Activated CD4-positive, CD25-positive, alpha-beta regulatory T cell treated with anti-CD3 and anti-CD28 coated beads, Interleukin-2, amount 50 U/mL, for 16 hours (primary cell): ENCODE measurements at places on chromosomes 3 and 15.

- DNase-seq, result no peak
Measured at GRCh38 chr3:185843126-185843525, 18.3 kb upstream of the IGF2BP2 start.

DNA sequence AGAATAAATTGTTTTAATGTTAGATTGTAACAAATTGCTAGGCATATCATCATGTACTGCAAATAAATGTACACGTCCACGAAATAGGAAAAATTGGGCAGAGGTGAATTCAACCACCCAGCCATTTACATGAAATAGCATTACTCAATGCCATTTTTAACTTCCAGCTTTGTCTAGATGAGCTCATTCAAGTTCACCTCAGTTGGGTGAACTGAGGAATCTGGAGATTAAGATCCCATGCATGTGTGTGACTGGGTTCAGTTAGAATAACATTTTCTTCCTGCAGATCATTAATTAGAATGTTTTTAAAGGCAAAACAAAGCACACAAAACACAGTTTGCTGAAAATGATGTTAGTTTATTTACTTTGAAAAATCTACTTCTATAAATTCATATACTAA, 767.8 kb upstream of the GOLIM4 start:
- no peak for DNase-seq

GRCh38 chr15:19992428-19992827, 549.2 kb downstream of the GOLGA6L6 start:
- DNase-seq, result no peak

- DNase-seq, result no peak
Measured at GRCh38 chr3:189890496-189890895, 230.2 kb downstream of the P3H2 start.

DNA sequence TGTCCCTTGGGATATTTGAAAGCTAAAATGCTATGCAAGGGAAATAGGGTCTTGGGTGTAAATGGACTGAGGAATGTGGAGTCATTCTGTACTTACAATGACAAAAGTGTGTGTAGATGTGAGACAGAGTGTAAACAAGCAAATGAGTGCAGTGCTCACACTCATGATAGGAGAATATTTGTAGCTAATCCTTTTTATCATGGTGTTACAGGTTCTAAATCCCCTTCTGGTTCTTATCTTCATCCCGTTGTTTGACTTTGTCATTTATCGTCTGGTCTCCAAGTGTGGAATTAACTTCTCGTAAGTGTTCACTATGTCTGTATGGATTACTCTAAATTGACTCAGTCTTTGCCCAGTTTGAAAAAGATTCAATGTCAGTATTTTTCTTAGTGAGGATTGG, 30.5 kb downstream of the SLC15A2 start:
- DNase-seq, result no peak

DNA sequence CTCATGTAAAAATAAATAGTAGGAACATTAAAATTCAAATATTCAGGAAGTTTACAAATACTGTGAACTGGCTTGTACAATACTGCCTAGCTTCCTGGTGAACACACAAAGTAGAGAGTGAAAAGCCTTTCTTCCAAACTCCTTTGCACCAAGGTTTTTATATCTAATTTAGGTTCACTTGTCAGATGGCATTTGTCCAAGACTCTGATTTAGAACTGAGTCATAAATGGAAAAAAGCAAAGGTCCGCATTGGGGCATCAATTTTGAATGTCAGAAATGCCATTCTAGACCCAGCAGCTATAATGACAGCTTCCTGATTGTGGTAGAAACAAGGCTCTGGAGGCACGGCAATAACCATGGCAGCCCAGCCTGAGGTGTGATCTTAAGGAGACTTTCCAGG, 160.7 kb downstream of the PDE8A start:
- no peak for DNase-seq

GRCh38 chr3:129688271-129688895, 81.9 kb upstream of the PLXND1 start:
- no peak for DNase-seq

DNA sequence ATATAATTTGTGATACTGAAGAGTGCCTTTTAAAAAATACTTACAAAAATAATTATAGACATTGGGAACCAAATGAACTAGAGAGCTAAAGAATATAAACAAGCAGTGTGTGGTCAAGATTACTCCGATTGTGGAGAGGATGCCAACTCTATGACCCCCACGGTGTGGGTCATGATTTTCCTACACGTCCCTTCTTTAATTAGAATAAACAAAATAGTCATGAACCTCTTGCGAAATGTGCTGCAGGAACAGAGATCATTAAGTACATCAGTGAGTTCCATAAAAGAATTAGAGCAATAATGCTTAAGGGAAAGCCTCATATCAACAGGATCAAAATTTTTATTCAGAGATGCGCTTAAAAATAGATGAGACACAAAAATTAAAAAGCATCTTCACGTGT, 476.6 kb upstream of the ROBO1 start:
- no peak for DNase-seq
